ENCODE measurements at places on chromosomes 7 and 10. TPM values are rescaled to one million over a fixed set of nuclear protein-coding genes. Genes with fewer than 3 reads are reported as not detected.
A peak's percentile ranks its signal among the peaks of the same experiment; 100 is the strongest.

Gene SPDYE16
- total RNA-seq = not detected

DNA sequence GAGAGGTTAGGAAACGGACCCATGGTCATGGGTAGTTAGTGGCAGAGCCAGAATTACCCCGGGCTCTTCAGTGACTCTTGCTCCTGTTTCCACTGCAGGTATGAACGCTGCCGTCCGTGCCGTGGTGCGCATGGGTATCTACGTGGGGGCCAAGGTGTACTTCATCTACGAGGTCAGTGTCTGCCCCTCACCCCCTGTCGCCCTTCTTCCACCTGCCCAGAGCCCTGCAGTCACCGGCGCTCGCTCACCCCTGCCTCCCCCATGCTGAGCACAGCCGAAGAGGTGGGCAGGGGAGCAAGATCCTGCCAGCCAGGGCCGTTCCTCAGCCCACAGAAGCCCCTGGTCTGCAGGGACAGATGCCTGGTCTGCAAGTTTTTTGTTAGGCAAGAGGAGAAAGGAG is 14.9 kb downstream of the PFKP start:
- DNase-seq = no peak

DNA sequence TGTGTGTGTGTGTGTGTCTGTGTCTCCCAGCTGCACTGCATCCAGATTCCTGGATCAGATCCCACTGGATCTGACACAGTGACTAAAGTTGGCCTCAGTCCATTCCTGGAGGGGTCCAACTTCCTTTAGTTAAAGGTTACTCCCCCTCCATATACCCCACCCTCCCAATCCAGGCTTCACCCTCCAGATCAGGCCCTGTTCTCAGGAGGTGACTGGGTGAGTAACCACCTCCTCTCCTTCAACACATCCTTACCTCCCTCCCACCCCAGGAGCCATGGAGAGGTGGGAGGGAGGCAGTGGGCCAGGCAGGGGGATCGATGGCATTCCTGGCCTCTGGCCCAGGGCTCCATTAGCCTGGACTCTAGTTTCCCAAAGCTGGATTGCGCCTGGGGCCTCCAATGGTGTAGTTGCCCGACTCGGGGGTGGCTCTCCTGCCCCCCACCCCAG is 11.3 kb downstream of the KCNIP2 start:
- no peak for DNase-seq

DNA sequence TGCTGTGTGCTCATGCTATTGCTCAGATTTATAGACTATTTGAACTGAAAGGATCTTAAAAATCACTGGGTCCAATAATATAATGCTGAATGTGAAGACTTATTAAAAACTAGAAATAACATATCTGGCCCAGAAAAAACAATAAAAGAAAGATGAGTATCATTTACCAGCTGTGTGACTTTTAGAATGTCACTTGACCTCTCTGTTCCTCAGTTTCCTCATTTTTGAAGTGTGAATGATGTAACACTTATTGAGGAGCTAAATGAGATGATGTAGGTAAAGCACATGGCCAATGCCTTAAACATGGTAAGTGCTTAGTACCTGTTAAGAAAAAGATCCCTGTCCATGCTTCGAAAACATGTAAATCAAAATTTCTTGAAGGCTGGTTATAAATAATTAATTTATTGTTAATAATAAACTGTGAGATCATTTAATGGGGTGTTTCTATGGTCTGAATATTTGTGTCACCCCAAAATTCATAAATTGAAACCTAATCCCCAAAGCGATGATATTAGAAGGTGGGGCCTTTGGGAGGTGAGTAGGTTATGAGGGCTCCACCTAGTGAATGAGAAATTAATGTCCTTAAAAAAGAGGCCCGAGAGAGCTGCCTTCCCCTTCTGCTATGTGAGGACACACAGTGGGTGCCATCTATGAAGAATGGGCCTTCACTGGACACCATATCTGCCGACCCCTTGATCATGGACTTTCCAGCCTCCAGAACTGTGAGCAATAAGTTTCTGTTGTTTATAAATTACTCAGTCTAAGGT is 13.0 kb downstream of the DNTT start:
- no peak for DNase-seq

GRCh38 chr10:120940299-120940900 is 89.2 kb downstream of the WDR11 start:
- peak; percentile 36 for DNase-seq

All from neural progenitor cell (in vitro differentiated cells).